ENCODE measurements at places on chromosomes 2 and 18.

DNA sequence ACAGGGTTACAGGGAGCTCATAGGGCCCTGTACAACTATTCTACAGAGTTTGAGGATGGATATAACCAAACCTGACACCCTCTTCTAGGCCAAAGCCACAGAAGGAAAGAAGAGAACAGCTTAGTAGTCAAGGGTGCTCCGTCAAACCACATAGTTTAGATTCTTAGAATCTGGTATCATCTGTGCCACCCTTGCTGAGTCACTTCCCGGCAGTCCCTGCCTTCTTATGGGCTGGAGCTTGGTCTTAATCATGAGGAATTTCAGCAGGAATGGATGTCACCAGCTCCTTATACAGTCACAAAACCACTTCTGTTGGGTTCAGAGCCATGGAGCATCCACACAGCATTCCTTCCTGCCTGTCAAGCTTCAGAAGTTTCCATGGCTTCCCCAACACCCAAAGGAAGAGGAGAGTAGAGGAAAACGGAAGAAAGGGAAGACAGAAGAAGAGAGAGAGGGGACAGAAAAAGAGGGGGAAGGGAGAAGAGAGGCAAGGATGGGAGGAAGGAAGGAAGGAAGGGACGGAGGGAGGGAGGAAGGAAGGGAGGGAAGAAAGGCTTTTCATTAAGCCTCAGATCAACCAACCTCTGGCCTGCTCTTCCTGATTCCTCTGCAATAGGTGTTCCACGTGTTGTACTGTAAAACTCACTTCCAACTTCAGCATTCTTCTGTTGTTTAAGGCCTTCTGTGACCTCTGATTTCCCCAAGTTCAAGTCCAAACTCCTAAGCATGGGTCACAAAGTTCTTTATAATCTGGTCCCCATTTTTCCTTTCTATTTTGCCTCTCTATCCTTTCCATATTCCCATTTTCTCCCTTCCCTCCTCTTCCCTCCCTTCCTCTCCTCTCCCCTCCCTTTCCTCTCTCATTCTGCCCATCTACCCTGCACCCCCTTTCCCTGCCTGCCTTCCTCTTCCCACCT, 246.1 kb upstream of the TNP1 start:
- DNase-seq = peak; percentile 99

- DNase-seq = peak; percentile 58
Measured at GRCh38 chr2:164314148-164314547, 307.1 kb downstream of the GRB14 start.

DNA sequence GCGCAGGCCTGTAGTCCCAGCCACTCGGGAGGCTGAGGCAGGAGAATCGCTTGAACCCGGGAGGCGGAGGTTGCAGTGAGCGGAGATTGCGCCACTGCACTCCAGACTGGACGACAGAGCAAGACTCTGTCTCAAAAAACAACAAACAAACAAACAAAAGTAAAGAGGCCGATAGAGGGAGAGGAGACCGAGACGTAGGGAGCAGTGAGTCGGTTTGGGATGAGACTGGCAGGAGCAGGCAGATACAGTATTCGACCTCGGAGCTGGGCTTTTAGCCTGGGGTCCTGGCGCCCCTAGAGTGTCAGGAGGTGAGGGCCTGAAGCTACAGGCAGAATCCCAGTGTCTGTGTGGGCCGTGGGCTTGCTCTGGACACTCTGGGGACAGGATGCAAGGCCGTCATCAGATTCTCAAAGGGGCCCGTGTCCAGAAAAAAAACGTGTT, 51.2 kb downstream of the SLC4A1AP start:
- no peak for DNase-seq

DNA sequence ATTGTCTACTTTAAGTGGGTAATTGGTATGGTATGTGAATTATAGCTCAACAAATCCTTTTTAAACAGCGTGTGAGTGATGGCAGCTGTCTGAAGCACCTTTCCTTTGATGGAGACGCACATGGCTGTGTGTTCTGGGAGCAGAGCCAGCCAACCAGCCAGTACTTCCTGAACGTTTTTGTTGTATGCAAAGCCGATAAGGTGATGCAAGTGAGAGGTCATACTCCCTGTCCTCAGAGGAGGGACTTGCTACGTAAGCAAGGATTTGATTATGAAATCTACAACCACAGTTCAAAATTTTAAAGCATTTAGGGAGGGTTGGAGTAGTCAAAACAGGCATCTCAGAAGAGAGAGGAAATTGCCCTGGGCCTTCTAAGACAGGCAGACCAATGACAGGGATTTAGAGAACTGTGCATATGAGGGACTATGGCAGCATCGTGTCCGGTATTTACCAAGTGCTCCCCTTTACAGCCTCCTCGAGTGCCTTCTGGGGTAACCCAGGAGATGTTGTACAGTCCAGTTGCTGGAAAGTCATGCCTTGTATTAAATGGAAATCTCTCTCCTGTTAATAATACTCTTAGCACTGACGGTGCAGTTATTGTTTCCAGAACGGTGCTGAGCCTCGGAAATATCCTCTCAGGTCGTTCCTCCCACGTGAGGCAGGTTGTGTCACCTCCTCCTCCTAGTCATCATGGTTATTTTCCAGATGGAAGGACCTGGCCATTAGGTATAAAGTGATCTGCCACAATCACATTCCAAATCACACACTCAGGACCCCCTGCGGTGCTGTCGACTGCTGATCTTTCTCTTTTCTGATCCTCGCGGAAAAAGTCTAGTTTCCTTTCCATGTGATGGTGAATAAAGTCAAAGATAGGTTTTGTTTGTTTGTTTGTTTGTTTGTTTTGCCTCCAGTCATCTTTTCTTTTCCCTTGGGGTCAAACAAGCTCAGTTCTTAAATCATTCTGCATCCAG, 28.4 kb downstream of the ARHGEF4 start:
- DNase-seq = peak; percentile 91

GRCh38 chr2:53442783-53443182, 324.8 kb upstream of the CHAC2 start:
- no peak for DNase-seq

GRCh38 chr2:55152475-55153412, 79.3 kb downstream of the CLHC1 start:
- DNase-seq = no peak

GRCh38 chr2:241701399-241702154, at the start of gene ING5:
TSS of gene ING5 (plus strand) at chr2:241702039. CDS start at chr2:241702066, 27 bp downstream.
- peak; percentile 86 for DNase-seq

GRCh38 chr2:223076573-223076972, 24.6 kb downstream of the KCNE4 start:
- peak; percentile 98 for DNase-seq

GRCh38 chr2:70991142-70991541, 3.5 kb downstream of the TEX261 start:
- DNase-seq = no peak

GRCh38 chr18:77140030-77140429, 7.4 kb upstream of the MBP start:
- DNase-seq = no peak

GRCh38 chr18:25126751-25127150, 225.2 kb downstream of the ZNF521 start:
- no peak for DNase-seq

DNA sequence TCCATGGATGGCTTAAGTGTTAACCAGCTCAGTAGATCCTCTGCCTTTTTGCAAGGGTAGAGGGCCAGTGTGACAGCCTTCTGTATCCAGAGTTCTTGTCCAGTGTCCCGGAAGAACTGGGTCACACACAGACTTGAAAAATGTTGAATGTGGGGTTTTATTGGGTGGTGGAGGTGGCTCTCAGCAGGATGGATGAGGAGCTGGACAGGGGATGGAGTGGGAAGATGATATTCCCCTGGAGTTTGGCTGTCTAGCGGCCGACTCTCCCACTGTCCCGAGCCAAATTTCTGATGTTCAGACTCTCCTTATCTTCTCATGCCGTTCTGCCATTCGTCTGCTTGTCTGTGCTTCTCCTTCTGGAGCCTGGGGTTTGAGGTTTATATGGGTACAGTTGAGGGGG, 72.6 kb downstream of the MYO3B start:
- DNase-seq = no peak

DNA sequence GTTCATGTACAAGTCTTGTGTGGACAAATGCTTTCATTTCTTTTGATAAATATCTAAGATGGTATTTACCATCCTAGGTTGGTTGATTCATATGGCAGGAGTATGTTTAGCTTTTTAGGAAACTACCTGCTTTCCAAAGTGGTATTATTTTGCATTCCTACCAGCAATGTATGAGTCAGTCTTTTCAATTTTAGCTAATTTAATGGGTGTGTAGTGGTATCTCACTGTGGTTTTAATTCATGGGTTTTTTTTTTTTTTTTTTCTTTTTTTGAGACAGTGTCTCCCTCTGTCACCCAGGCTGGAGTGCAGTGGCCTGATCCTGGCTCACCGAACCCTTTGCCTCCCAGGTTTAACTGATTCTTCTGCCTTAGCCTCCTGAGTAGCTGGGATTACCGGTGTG, 4.2 kb downstream of the ZNF512 start:
- no peak for DNase-seq

GRCh38 chr2:218607436-218608115, at the start of gene PLCD4:
TSS of gene PLCD4 (plus strand) at chr2:218607899. CDS start at chr2:218615740, 7,841 bp downstream.
- peak; percentile 83 for DNase-seq

GRCh38 chr2:8549942-8550341, 131.9 kb upstream of the ID2 start:
- DNase-seq = no peak

- no peak for DNase-seq
Measured at GRCh38 chr2:206378835-206379234, 64.5 kb upstream of the ADAM23 start.

DNA sequence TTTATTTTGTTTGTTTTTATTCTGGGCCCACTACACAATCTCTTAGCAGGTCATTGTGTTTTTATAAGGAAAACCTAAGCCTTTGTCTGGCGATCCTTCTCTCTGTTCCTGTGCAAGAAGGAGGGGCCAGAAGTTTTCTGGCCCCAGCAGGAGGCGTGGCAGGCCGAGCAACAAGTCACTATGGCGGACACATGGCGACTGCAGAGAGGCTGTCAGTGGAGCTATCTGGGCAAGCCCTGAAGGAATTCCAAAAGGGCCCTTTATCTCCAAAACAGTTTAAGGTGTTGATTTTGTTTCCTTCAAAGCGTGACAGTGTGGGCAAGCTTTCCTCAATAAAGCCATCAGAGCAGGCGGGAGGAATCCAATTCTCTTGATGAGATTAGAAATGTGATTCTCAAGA, 118.8 kb upstream of the CTAGE1 start:
- DNase-seq = no peak

DNA sequence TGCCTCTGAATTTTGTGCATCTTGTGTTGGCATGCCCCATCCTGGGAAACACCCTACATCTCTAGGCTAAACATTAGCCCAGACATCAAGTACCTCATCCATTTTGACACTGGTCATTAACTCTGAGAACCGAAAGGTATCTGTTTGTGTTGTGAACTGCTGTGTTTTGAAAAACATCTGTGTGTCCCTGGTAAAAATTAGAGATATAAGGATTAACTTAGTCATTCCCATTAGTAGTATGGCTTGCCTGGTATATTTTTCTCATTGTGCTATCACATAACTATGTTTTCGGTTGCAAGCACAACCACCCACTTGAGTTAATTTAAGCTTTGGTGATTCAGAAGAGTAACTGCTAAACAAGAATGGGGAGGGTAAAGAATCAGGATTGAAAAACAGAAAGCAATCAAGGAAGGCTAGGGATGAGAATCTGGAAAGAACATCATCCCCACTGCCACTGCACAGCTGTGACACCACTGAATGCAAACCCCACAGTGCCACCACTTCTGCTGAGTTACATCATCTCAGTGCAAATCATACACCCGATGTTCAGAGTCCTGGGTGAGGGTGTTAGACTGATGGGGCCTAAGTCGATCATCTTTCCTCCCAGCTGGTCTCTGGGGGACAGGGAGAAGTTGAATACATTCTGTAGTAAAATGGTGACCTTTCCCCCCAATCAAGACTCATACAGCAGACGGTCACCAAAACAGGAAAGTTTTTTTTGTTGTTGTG, 234.0 kb downstream of the EPHA4 start:
- peak; percentile 11 for DNase-seq

DNA sequence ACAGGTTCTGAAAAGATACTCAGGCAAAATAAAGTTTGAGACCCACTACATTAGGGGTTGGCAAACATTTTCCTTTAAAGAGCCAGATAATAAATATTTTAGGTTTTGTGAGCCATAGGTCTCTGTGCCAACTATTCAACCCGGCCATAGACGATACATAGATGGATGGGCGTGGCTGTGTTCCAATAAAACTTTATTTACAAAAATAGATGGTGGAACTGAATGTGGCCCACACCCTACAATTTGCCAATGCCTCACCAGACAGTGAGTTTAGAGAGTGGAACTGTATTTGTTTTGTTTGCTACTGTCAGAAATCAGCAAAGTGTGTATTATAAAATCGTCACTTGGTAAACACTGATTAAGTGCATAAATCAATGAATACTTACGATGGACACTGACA, 78.0 kb downstream of the ACKR3 start:
- DNase-seq = no peak

DNA sequence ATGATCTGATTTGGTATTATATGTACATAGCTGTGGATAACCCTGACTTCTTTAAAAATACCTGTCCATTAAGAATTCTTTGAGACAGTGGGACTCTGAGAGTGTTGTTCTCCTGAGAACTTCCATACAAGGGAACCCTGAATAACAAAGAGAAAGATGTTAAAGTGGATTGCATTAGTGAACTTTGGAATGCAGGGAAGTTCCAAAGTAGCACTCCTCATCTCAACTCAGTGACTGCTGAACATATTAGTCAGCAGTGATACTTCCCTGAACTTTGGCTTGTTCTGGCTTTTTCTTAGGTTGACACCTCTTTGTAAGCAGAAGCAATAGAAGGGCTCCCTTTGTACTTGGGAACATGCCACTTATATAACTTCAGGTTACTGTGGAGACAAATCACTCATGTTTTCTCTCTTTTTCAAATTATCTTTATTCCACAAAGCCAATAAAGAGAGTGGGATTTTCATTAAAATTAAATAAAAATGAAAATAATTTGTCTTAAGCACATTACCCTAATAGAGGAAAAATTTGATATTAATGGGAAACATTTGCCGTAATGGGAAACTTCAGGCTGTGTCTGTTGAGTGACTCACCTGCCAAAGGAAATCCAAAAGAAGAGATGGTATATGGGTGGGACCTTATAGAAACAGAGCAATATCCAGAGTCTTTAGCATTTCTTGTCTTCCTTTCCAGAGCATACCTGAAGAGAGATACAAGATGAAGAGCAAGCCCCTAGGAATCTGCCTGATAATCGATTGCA, 33.3 kb downstream of the CFLAR start:
- peak; percentile 98 for DNase-seq

DNA sequence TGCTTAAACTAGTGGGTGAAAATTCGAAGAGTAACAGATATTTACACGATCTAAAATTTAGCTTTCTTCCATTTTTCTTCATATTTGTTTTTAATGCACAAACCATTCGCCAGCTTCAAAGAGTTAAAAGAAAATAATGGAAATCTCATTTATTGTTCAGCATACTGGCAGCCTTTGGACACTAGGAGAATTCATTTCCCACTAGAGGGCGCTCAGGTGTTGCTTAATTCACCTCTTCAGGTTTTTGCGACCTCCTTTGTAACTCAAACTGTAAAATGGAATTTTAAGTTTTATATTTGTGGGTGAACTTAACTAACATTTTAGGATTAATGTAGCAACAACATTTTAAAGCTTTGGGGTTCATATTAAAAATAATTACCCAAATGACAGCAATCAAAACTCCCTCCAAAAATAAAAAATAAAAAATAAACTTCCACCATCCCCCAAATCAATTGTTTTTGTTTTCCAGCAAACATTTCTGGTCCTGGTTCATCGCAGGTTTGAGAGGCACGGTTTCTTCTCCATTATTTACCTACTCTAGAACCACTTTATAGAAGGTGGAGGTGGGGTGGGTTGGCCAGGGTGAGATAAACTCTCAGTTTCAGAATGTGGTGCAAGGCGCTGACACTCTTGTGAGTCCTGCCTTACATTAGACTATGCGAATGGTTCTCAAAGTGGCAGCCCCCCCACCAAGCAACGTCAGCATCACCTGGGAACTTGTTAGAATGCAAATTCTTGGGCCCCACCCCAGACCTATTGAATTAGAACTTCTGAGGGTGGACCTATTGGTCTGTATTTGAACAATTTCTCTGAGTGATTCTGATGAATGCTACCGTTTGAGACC, 24.7 kb upstream of the PNPT1 start:
- peak; percentile 77 for DNase-seq

Measured in fibroblast of lung (primary cell).